NCI-H82 (cell line): ENCODE measurements at places on chromosomes 5 and 9.
A peak's percentile ranks its signal among the peaks of the same experiment; 100 is the strongest.

GRCh38 chr9:131595696-131596429 is 50.5 kb downstream of the PRRT1B start:
- DNase-seq: no peak

- DNase-seq: no peak
These were observed 5.0 kb downstream of the LMX1B start for GRCh38 chr9:126618585-126619360.

DNA sequence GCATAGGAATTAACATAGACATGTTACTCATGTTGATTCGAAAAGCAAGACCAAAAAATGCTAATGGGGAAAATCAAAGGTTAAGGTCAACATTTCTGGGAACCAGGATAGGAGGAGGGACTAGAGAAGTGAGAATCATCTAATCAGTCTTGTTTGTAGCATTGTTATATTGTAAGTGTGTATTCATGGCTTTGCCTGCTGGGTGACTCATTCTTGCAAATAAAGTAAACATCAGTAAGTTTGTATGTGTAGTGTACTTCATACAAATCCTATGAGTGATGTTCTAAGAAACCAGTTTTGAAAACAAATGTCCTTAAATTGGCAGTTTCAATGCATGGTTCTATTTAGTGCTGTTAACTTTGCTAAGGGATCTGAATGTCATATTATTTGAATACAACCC is 79.0 kb upstream of the TMEM252 start:
- DNase-seq: no peak

- no peak for DNase-seq
These were observed 27.3 kb upstream of the TGFBI start for GRCh38 chr5:136001466-136001981.

GRCh38 chr9:78566521-78566920 is 269.6 kb downstream of the PSAT1 start:
- no peak for DNase-seq

DNA sequence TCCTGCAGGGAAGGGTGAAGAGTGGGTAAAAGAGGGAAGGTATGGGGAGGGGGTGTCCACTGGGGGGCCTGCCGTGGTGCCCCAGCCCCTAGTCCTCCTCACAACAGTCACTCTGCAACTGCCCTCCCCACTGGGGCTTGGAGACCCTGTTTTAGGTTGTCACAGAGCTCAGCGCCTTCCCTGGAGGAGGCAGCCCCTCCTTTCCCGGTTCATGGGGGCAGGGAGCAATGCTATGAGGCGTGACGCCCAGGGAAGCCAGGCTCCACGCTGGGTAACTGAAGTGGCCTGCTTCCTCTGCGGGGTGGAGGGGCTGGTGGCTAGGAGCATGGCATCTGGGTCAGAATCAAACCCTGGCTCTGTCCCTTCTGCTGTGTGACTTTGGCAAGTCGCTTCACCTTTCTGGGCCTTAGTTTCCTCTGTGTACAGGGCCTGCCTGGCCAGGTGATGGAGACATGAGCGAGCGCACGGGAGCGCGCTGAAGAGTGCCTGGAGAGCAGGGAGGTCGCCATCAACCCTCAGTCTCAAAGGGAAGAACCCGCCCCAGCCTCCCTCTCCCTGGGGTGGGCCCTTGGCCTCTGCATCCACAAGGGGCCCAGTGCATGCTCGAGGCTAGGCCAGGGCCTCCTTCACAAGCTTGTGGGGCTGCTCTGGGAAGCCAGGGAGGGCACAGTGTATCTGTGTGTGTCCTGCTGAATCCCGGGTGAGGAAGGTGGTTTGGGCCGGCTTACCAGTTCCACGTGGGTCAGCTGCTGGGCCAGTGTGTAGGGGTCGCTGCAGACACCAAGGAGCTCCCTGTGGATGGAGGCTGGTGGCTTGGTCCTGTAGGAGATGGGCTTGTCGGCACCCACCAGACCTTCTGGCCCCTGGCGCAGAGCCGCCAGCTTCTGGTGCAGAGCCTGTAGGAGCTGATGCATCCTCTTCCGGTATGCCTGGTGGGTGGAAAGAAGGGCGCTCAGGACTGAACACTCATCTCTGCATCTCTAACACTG is 56.4 kb upstream of the RNF130 start:
- DNase-seq: no peak

DNA sequence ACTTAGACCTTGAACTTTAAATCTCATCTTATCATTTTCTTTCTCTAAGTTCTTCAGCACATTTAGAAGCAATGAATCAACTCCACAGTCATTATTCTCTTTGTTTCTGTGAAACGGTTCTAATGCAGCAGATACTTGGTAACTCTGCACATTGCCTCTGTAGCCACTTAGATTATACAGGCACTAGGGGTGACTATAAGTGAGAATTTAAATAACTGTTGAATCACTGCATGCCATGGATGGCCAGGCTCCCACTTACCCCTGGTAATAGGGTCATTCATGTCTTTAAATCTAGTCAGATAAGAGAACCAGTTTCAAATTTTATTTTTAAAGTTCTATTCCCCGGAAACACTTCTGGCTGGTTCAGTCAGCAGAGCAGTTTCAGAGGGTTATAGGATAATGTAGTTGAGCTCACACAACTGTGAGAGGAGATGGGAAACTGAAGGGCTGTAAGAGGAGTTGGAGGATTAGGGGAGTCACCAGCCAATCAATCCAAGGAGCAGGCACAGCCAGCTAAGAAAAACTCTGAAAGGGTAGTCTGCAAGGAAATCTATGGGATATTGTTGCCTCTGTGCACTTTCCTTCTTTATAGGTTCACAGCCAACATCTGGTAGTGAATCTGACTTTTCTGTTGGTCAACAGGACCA is 4.2 kb upstream of the MINAR2 start:
- peak; percentile 5 for DNase-seq
